Type B pancreatic cell (in vitro differentiated cells): ENCODE measurements at places on chromosomes 12 and 14. TPM values are rescaled to one million over a fixed set of nuclear protein-coding genes. Genes with fewer than 3 reads are reported as not detected.

- DNase-seq, result no peak
- peak overlapping the region; percentile 88 for H3K4me3 ChIP-seq
- peaks cover 12% of the 10 kb centered on the region for H3K4me1 ChIP-seq
- peak overlapping the region; percentile 85 for H3K27ac ChIP-seq
- peaks cover 12% of the 10 kb centered on the region for H3K27me3 ChIP-seq
- peaks cover 4% of the 10 kb centered on the region for H3K36me3 ChIP-seq
Measured at GRCh38 chr12:570435-570920, 92.8 kb downstream of the NINJ2 start.

DNA sequence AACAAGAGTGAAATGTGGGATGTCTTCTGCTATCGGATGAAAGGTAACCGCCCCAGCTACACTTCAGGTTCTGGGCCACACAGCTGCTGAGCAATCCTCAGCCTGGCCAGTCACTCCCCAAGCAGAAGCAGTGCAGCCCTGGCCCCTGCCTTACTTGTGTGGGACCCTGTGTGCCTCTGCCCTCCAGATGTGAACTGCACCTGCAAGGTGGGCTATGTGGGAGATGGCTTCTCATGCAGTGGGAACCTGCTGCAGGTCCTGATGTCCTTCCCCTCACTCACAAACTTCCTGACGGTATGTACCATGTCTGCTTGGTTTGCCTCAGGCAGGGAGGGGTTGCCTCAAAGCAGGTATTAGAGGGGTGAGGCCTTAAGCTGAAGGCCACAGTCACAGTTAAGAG lies 85.6 kb downstream of the NT5DC3 start:
- no peak overlapping the region for H3K27ac ChIP-seq
- H3K4me1 ChIP-seq, result no peaks in the 10 kb centered on the region
- no peaks in the 10 kb centered on the region for H3K27me3 ChIP-seq

GRCh38 chr12:124529565-124530276 lies 37.7 kb downstream of the NCOR2 start:
- peaks cover 48% of the 10 kb centered on the region for H3K4me1 ChIP-seq
- peak overlapping the region; percentile 59 for H3K27ac ChIP-seq
- no peak for DNase-seq
- no peak overlapping the region for H3K4me3 ChIP-seq

GRCh38 chr12:76173756-76174155 lies 89.3 kb upstream of the NAP1L1 start:
- no peaks in the 10 kb centered on the region for H3K36me3 ChIP-seq
- no peaks in the 10 kb centered on the region for H3K4me1 ChIP-seq
- H3K27ac ChIP-seq, result no peak overlapping the region
- H3K4me3 ChIP-seq, result no peak overlapping the region
- DNase-seq, result no peak

- DNase-seq, result no peak
- H3K27me3 ChIP-seq, result no peaks in the 10 kb centered on the region
- H3K36me3 ChIP-seq, result no peaks in the 10 kb centered on the region
- no peak overlapping the region for H3K4me3 ChIP-seq
- H3K27ac ChIP-seq, result peak overlapping the region; percentile 52
Measured at GRCh38 chr12:27899151-27899661, 73.3 kb downstream of the PTHLH start.

- DNase-seq, result no peak
- H3K27ac ChIP-seq, result no peak overlapping the region
- H3K4me1 ChIP-seq, result peaks cover 11% of the 10 kb centered on the region
Measured at GRCh38 chr12:55797068-55797467, 20.5 kb downstream of the SARNP start.

DNA sequence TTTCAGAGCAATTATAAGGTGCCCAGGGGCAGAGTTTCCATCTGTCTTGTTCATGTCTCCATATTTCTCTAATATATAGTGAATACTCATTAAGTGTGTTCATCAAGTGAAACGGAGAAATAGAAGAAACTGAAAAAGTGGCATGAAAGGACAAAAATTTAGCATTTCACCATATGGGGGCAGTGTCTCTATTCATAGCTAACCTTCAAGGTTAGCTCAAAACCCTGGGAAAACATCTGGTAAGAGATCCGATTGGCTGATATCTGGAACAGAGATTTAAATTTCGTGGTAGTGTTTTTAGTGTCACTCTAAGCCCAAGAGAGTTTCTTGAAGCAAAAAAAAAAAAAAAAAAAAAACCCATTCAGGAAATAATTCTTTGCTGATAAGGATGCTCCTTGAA lies 367.5 kb downstream of the DAD1 start:
- H3K4me1 ChIP-seq, result no peaks in the 10 kb centered on the region
- DNase-seq, result no peak
- H3K27ac ChIP-seq, result no peak overlapping the region
- H3K27me3 ChIP-seq, result peaks cover 6% of the 10 kb centered on the region
- H3K4me3 ChIP-seq, result no peak overlapping the region
- H3K36me3 ChIP-seq, result no peaks in the 10 kb centered on the region

- no peak overlapping the region for H3K27ac ChIP-seq
- no peak for DNase-seq
- H3K4me3 ChIP-seq, result no peak overlapping the region
- H3K4me1 ChIP-seq, result no peaks in the 10 kb centered on the region
- H3K27me3 ChIP-seq, result no peaks in the 10 kb centered on the region
Measured at GRCh38 chr12:29662734-29663323, 120.9 kb downstream of the TMTC1 start.

DNA sequence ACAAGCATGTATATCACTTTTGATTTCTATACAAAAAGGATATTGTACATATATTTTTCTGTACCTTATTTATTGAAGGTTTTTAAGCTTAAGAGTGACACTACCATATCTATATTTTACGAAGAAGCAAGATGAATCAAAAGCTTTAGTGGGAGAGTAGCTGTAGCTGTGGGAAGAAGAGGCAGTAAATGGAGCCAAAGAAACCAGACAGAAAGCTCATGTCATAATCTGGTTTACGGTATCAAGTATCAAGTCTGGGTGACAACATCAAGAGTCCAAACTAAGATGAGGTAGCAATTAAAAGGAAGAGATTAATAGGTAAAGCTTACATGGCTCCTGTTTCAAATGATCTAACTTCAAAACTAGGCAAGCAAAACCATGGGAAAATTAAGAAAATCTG lies 54.8 kb downstream of the CEP83 start:
- no peak overlapping the region for H3K4me3 ChIP-seq
- H3K27me3 ChIP-seq, result no peaks in the 10 kb centered on the region
- DNase-seq, result no peak
- no peaks in the 10 kb centered on the region for H3K4me1 ChIP-seq

DNA sequence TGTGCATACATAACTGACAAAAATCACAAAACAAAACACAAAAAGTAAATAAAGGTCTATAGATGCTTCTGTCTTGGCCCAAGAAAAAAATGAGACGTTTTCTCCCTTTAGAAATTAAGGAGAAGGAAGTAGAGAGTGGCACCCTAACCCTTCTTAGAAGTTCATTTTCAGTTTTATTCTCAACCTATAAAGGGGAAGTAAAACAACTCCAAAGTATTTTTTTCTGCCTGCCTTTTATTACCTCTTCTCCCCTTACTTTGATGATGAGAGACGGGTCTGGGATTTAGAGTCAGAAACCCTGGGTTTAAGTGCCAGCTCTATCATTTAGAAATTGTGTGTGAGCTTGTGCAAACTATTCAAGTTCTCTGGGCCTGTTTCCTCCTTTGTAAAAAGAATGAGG lies 2.8 kb downstream of the PRIM1 start:
- H3K36me3 ChIP-seq, result peaks cover 5% of the 10 kb centered on the region
- peaks cover 11% of the 10 kb centered on the region for H3K4me1 ChIP-seq
- no peak for DNase-seq
- H3K27me3 ChIP-seq, result no peaks in the 10 kb centered on the region
- H3K4me3 ChIP-seq, result no peak overlapping the region

DNA sequence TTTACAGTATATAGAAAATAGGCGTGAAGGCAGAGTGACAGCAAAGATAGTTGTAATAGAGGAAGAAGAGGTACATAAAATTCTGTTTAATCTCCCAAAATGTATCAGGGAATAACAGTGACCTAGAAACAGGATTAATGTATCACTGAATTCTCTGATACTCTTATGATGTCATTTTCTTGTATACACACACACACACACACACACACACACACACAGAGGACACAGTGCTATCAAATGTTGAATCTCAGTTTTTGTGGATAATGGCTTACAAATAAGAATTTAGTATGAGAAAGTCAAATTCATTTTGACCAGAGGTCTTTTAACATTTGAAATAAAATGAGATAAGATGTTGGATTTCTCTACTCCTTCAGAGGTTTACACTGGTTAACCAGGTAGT lies 4.3 kb upstream of the LRIG3 start:
- no peaks in the 10 kb centered on the region for H3K36me3 ChIP-seq
- no peak for DNase-seq
- no peaks in the 10 kb centered on the region for H3K27me3 ChIP-seq
- peaks cover 26% of the 10 kb centered on the region for H3K4me1 ChIP-seq
- H3K4me3 ChIP-seq, result no peak overlapping the region

CISTR gene
- not detected in 2 replicates for total RNA-seq

- no peak overlapping the region for H3K4me3 ChIP-seq
- H3K27me3 ChIP-seq, result no peaks in the 10 kb centered on the region
- no peak overlapping the region for H3K27ac ChIP-seq
- H3K4me1 ChIP-seq, result no peaks in the 10 kb centered on the region
- peaks cover 5% of the 10 kb centered on the region for H3K36me3 ChIP-seq
Measured at GRCh38 chr12:14611640-14612203, 44.0 kb upstream of the PLBD1 start.

DNA sequence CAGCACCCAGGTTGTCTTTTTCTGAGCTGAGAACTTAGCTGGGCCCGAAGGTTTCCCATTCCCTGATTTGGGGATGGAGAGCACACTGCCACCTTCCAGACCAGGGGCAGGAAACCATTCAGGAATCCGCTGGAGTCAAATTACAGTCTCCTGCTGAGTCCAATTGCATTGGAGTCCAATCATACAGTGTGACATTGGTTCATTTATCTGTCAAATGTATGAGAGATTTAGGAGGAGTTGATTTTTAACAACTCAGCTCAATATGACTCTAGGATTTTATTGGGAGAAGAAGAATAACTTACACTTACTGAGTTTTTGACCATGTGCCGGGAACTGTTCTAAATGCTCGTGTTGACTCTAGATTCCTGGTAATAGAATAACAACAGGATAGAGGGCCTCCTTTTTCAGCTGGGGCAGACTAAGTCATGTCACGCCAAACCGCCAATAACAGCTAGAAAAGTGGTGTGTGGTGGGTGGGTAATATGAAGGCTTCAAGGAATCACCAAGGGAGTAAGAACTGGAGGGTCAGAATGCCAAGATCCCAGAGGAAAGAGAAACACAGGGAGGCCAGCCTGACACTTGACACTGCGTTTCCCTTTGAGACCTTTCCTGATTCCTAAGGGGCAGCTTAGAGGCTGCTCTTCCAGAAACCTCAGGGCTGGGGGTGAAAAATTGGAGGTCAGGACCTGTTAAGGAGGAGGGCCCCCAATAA lies 11.5 kb downstream of the SYNDIG1L start:
- no peak overlapping the region for H3K4me3 ChIP-seq
- H3K4me1 ChIP-seq, result peaks cover 12% of the 10 kb centered on the region
- no peaks in the 10 kb centered on the region for H3K36me3 ChIP-seq
- no peak overlapping the region for H3K27ac ChIP-seq
- no peak for DNase-seq
- peaks cover 16% of the 10 kb centered on the region for H3K27me3 ChIP-seq

GRCh38 chr12:4144676-4145075 lies 128.9 kb upstream of the CCND2 start:
- DNase-seq, result no peak
- H3K4me3 ChIP-seq, result no peak overlapping the region
- peaks cover 44% of the 10 kb centered on the region for H3K27me3 ChIP-seq

CARMIL3 gene
- total RNA-seq, result 2.5 and 2.8 TPM in 2 replicates

GRCh38 chr12:112096667-112097066 lies 11.9 kb downstream of the NAA25 start:
- H3K4me1 ChIP-seq, result peaks cover 5% of the 10 kb centered on the region
- H3K27me3 ChIP-seq, result no peaks in the 10 kb centered on the region
- H3K4me3 ChIP-seq, result no peak overlapping the region
- H3K27ac ChIP-seq, result peak overlapping the region; percentile 82

COPS7A gene
- 35.4 and 94.5 TPM in 2 replicates for total RNA-seq

REP15 gene
- total RNA-seq, result 2.5 and 3.4 TPM in 2 replicates

DNA sequence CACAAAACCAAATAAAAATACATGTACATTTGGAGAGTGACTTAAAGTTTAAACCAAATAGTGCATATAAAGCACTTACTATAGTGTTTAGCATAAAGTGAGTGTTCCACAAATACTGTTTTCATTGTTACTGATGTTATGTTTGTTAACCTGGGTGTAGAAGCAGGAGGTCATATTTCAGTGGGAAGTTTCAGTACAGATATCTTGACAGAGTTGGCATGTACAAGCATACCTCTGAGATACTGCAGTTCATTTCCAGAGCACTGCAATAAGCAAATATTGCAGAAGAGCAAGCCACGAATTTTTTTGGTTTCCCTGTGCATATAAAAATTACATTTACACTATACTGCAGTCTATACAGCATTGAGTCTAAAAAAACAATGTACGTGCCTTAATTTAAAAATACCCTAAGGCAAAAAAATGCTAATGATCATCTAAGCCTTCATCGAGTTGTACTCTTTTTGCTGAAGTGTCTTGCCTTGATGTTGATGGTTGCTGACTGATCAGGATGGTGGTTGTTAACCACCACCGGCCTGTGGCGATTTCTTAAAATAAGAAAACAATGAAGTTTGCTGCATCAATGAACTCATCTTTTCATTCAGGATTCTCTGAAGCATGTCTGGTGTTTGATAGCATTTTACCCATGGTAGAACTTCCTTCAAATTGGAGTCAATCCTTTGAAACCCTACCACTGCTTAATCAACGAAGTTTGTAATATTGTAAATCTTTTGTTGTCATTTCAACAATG lies 361.1 kb upstream of the RPL10L start:
- H3K27me3 ChIP-seq, result no peaks in the 10 kb centered on the region
- no peak for DNase-seq
- H3K4me3 ChIP-seq, result no peak overlapping the region
- H3K4me1 ChIP-seq, result peaks cover 6% of the 10 kb centered on the region

GRCh38 chr12:27682534-27682933 lies 13.7 kb upstream of the REP15 start:
- peaks cover 51% of the 10 kb centered on the region for H3K36me3 ChIP-seq
- H3K27me3 ChIP-seq, result no peaks in the 10 kb centered on the region
- no peaks in the 10 kb centered on the region for H3K4me1 ChIP-seq
- DNase-seq, result no peak
- no peak overlapping the region for H3K27ac ChIP-seq

- DNase-seq, result no peak
- peaks cover 45% of the 10 kb centered on the region for H3K4me1 ChIP-seq
- peak overlapping the region; percentile 96 for H3K27ac ChIP-seq
- peak overlapping the region; percentile 86 for H3K4me3 ChIP-seq
- H3K27me3 ChIP-seq, result no peaks in the 10 kb centered on the region
- H3K36me3 ChIP-seq, result no peaks in the 10 kb centered on the region
Measured at GRCh38 chr12:13101821-13102375, 1.6 kb downstream of the GSG1 start.

GRCh38 chr14:83172363-83172762 lies 1638.7 kb upstream of the SEL1L start:
- DNase-seq, result no peak
- no peaks in the 10 kb centered on the region for H3K4me1 ChIP-seq
- H3K36me3 ChIP-seq, result no peaks in the 10 kb centered on the region
- H3K27me3 ChIP-seq, result peaks cover 2% of the 10 kb centered on the region
- no peak overlapping the region for H3K27ac ChIP-seq

ANKRD9 gene
- total RNA-seq, result 31.4 and 46.6 TPM in 2 replicates

GRCh38 chr14:32230695-32231280 lies 27.7 kb upstream of the RNU6-8 start:
- no peak overlapping the region for H3K4me3 ChIP-seq
- no peaks in the 10 kb centered on the region for H3K36me3 ChIP-seq
- peaks cover 11% of the 10 kb centered on the region for H3K4me1 ChIP-seq
- no peaks in the 10 kb centered on the region for H3K27me3 ChIP-seq
- no peak overlapping the region for H3K27ac ChIP-seq
